Lung microvascular endothelial cell (primary cell): ENCODE measurements at places on chromosomes 16 and 17. TPM values are rescaled to one million over a fixed set of nuclear protein-coding genes. Genes with fewer than 3 reads are reported as not detected.
A peak's percentile ranks its signal among the peaks of the same experiment; 100 is the strongest.

GRCh38 chr16:65136681-65137080 lies 14.8 kb upstream of the CDH11 start:
- no peak for DNase-seq

Gene CDYL2
- total RNA-seq = 20.3 and 29.0 TPM in 2 replicates

GRCh38 chr16:58448890-58449289 lies 51.1 kb upstream of the NDRG4 start:
- no peak for DNase-seq

Gene KLHL36
- 33.1 and 49.8 TPM in 2 replicates for total RNA-seq

- no peak for DNase-seq
Measured at GRCh38 chr17:40600486-40601046, 35.3 kb upstream of the CCR7 start.

- DNase-seq = peak; percentile 78
Measured at GRCh38 chr16:80570106-80570478, 29.3 kb downstream of the DYNLRB2 start.

- DNase-seq = peak; percentile 40
Measured at GRCh38 chr16:23509782-23510163, 521 bp downstream of the GGA2 start.

Gene TRIM72
- not detected in 2 replicates for total RNA-seq

DNA sequence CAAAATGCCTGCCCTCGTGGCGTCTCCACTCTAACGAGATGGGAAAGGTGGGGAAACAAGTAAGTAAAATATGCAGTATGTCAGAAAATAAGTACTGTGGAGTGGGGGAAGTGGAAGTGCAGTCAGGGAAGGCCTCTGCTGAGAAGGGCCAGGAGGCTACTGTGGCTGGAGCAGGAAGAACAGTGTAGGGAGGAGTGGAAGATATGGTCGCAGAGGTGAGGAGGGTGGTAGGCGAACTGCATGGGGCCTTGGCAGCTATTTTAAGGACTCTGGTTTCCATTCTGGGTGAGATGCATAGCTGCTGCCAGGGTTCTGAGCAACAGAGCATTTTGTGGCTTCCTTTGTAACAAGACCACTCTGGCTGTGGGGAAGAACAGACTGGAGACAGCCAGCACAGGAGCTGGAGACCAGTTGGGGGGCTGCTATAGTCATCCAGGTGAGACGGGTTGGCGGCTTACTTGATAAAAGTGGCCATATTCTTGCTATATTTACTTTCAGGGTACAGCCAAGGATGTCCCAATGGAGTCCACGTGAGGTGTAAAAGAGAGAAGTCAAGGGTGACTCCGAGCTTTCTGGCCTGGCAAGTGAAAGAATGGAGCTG lies 42.6 kb downstream of the CYTH1 start:
- DNase-seq = no peak

DNA sequence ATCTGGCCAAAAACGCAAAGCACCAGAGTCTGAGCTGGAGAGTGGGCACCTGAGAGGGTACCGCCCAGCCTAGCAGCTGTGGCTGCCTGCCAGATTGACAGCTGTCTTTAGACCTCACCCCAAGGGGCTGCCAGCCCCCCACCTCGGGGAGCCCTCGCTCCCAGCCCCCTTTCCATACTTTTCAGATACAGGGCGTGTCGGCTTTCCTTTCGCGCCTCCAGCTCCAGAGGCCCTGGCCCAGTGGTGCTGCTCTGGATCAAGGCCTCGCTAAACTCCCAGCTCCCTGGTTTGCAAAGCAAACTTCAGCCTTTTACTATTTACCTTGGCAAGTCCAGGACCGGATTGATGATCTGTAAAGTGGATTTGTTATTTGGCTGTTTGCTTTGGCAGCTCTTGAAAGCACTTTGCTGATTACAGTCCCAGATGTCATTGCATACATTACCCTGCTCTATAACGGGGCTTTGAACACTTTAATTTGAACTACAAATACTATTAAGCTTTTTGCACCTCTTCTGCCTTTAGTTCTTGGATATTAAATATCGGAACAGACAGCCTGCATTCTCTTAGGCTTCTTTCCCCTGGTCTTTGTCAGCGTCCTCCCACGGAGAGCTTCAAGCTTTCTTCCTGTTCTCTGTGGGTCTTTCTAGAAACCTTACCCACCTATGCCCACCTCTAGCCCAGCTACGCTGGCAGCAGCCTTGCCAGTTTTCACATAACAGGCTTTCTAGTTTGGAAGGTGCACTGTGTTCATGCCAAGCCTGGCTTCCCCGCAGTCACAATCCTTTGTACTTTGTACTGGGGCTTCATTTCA lies 63.6 kb upstream of the TBX2 start:
- DNase-seq = no peak

GRCh38 chr16:8053437-8053836 lies 536.9 kb downstream of the TMEM114 start:
- DNase-seq = no peak

Gene HEATR9
- total RNA-seq = not detected in 2 replicates

GRCh38 chr17:81252987-81253329 lies 13.8 kb downstream of the NDUFAF8 start:
- no peak for DNase-seq

Gene KRTAP1-1
- not detected in 2 replicates for total RNA-seq

DNA sequence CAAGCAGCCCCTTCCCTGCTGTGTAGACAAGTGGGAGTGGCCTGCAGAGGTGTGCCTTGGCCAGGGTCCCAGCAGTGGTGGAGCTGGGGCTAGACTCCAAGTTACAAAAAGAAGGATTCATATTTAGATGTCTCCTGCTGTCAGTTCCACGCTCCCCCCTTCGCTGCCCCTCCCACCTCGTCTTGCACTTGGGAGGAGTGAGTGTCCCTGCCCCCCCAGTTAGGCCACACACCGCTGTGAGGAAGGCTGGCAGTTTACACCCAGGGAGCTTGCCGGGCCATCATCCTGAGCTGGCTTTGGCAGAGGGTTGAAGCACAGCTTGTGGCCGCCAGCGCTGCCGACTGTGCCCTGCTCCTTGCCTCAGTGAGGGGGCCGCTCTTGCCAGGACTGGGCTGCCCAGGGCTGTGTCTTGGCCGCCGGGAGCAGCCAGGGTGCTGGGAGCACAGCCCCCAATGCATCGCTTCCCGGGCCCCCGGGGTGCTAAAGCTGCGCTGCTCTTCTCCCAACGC lies 44.3 kb downstream of the ELAC2 start:
- no peak for DNase-seq

Gene FOXF1
- 0.40 and 1.3 TPM in 2 replicates for total RNA-seq

DNA sequence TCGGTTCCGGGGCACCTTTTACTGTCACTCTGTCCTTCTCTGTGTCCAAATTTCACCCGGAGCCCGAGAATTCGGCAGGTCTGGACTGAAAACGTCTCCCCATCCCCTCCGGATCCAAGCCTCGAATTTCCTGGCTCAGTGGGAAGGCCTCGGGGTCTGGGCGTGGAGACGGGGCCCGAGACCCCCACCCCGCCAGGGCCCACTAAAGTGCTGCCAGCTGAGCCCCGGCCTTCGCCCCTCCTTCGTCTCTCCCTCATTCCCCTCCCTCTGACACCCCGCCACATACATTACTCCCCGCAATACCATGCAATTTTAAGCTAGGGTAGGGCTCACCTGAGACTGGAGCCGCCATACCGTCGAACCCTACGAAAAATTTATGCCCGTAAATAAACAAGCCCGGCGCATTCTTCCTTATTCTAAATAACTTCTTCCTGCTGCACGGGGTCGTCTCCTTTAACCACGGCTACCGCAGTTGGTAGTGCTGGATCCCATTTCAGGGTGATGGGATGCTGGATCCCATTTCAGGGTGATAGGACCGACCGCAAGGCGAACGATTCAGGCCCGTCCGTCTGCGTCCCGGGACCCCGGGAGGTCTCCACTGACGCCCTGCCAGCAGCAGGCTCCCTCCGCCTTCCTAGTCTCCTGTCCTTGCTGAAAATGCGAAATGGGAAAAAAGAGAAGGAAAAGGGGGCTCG lies 4.4 kb upstream of the OR1F1 start:
- no peak for DNase-seq

Gene OR2C1
- under 0.01 TPM in 1 of 2 replicates, not detected in the other for total RNA-seq

- no peak for DNase-seq
Measured at GRCh38 chr17:79930877-79931816, 91.9 kb upstream of the CBX4 start.

- DNase-seq = peak; percentile 82
Measured at GRCh38 chr17:3647769-3648555, 11.4 kb downstream of the CTNS start.

GRCh38 chr17:67990909-67991308 lies 5.4 kb downstream of the C17orf58 start:
- DNase-seq = no peak

- DNase-seq = no peak
Measured at GRCh38 chr16:70803319-70803718, 2.4 kb upstream of the VAC14 start.

- no peak for DNase-seq
Measured at GRCh38 chr17:41018541-41018940, 8.5 kb downstream of the KRTAP1-5 start.

DNA sequence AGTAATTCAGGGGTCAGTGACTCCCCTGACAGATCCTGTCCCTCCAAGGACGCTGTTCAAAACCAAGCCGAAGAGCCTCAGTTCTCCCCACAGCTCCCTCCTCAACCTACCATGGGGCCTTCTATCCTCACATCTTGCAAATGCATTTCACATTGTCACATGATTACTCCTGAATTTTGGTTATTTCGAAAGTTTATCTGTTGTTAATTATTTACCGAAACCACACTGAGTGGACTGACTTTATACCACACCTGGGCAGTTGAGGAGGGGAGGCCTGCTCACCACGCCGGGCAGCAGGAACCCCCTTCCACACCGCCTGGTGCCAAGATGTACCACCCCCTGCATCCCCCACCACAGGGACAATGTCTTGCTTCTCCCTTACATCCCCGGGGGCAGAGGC lies 4.7 kb downstream of the TIMP2 start:
- DNase-seq = no peak

DNA sequence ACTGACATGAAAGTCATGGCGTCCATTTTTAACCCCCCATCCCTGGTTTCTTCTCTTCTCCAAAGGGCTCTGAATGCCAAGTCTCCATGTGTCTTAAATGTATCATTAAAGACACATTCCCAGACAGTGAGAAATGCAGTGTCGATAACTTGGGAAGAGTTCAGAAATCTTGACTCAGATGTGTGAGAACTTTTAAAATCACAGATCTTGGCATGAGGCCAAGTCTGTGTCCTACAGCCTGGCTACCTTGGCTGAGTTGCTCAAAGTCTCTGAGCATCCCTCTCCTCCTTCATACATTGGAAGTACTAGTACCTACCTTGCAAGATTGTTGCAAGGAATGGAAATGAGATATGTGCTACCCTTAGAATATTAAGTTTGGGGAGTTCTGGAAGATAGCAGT lies 1046.5 kb upstream of the RBFOX1 start:
- no peak for DNase-seq

DNA sequence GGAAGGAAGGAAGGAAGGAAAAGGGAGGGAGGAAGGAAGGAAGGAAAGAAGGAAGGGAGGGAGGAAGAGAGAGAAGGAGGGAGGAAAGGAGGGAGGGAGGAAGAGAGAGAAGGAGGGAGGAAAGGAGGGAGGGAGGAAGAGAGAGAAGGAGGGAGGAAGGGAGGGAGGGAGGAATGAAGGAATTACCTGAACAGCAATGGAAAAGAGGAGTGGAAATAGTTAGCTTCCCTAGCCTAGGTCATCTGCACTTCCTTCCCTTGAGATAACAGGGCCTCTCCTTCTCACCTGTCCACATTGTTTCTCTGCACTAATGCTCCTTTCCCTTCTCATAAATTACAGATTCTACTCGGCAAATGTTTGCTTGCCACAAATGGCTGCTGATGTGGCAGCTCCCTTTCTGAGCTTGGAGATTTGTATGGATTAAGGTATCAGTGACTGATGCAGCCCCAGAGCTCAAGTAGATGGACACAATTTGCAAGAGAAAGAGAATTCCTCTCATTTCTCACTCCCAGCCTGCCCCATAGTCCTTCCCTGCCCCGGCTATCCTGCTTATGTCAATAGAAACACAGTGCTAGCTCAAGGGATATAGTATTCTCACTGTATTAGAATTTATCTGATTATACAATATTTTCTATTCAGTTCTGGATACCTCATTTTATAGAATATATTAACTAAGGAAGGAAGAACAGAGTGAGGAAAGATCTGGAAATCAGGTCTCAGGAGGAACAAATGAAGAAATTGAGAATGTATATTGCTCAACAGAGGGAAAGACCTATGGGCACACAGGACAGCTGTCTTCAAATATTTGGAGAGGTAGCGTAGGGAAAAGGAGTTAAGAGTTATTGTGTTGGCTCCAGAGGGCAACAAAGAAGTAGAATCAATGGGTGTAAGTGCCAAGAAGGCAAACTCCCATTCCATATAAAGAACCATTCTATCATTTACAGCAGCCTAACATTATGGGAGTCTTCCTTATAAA lies 14.6 kb downstream of the HOXB1 start:
- no peak for DNase-seq

DNA sequence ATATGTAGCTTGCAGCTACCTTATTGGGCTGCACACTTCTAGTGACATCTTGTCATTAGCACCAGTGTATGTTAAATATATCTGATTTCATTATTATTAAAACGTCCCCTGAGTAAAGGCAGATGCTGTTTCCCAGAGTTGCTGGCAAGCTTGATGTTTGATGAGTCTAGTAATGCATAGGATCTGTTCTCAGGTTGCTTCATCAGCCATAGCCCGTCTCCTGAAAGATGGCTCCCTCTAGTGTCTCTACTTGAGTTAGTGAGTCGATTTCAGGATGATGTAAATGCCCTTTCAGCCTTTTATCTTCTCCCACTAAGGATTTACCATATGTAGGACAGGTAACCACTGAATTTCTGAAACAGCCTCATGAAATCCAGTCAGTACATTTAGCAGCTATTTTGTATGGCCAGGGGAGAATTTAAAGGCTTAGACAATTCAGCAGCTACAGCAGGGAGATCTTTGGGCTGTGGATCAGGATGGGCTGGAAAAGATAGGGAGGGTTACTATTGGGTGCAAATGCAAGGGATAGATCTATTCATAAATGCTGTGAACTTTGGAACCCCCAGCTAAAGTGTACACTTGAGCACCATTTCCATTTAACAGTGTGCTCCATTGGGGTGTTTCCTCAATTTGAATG lies 376.3 kb downstream of the CNTNAP4 start:
- peak; percentile 51 for DNase-seq
